ENCODE measurements at places on chromosomes 2 and 18.
A peak's percentile ranks its signal among the peaks of the same experiment; 100 is the strongest.

DNA sequence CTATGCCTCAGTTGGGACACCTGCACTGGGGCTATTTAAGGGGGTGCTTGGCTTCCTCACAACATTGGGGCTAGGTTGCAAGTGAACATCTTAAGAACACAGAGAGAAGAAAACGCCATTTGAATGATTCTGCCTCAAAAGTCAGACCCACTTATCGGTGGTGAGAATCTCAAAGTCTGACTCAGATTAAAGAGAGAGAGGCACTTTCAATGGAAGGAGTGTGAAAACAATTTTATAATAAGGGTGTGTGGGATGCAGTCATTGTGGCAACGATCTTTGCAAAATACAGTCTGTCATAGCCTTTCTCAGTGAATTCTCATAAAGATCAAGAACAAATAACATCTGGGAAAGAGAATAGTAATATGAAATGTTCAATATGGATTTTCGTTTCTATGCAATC lies 41.8 kb downstream of the CCDC102B start:
- no peak for DNase-seq

GRCh38 chr2:221629468-221629867 lies 57.4 kb upstream of the EPHA4 start:
- DNase-seq: no peak

DNA sequence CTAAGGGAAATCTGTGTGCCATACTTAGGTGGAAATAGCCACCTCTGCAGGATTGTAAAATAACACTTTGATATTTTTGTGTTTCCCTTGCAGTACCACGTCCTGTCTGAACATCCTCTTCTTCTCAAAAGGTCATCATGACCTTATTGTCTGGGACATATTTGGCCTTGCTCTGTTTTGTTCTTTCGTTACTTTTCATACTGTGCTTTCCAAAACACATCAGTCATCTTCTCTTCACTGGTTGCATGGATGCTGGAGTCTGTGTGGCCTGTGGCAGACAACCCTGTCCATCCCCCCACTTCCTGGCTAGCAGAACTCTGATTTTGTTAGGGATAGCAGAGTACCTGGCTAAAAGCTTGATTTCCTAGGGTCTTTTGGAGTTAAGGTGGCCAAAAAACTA lies 9.4 kb upstream of the GREB1 start:
- no peak for DNase-seq

GRCh38 chr2:100406120-100406508 lies 11.4 kb downstream of the CHST10 start:
- no peak for DNase-seq

GRCh38 chr2:133586978-133587377 lies 18.7 kb upstream of the NCKAP5 start:
- DNase-seq: no peak

- DNase-seq: peak; percentile 94
Measured at GRCh38 chr2:170530284-170530745, 184.8 kb upstream of the SP5 start.

DNA sequence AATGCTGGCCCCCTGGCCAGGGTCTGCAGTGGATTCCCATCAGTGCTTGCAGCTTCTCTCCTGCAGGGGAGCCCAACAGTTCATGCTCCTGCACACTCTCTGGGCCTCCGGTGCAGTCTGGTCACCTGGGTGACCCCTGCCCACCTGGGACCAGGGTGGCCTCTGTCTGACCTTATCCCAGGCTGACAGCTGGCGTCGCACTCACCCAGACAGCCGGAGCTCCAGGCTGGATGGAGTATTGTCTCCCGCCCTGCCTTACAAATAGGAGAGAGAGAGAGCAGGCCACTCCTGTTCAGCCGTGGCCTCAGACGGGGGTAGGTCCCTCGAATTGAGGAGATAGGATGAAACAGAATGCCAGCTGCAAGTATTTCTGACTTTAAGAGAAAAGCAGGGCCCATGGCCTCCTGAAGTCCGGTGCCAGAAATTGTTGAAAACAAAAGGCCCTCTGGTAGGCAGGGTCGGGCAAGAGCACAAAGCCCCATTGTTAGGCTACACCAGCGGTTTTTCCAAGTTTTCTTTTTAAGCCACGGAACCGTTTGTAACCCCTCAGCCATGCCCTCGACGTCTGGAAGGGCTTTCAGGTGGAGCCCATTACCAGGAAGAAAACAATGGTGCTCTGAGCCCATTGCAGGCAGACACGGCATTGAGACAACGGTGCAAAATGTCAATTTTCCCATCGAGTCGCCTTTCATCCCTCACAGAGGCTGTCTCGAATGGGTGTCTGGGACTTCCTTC lies 258.4 kb downstream of the BCL11A start:
- peak; percentile 16 for DNase-seq

DNA sequence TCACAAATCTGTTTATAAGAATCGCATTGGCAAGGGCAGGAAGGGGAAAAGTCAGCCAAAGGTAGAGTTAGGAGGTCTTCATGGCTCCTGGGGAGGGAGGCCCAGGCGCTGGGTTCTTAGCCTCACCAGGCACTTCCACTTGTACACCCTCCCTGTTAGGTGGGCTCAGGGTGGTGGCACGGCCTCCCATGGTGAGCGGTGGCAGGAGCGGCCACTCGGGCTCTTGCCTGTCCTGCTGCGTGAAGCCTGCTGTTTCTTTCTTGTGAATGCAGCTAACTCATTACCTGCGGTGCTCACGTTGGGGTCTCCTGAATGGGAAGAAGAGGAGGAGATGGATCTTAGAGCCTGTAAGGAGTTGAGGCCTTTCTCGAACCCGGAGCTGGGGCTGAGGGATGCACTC lies 40.8 kb downstream of the TOGARAM2 start:
- DNase-seq: no peak

GRCh38 chr2:129212299-129212958 lies 767.0 kb upstream of the RAB6C start:
- DNase-seq: no peak

GRCh38 chr2:152479282-152479681 lies 144.3 kb downstream of the FMNL2 start:
- no peak for DNase-seq

DNA sequence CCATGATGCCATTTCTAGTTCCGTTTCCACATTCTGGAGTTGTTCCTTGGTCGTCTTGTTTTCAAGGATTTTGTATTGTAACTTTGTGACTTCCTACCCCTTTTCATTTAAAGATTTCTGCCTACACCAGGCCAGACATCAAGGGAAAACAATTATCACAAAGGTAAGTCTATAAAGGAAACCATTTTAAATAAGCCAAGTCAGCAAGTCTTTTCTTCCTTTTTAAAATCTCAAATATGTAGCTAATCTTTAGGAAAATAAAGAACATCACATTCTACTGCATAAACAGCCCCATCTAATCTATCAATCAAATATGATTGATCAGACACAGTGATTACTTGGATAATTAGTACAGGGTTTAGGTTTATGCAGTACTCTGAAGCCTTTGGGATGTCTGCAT lies 35.8 kb upstream of the INSIG2 start:
- DNase-seq: no peak

DNA sequence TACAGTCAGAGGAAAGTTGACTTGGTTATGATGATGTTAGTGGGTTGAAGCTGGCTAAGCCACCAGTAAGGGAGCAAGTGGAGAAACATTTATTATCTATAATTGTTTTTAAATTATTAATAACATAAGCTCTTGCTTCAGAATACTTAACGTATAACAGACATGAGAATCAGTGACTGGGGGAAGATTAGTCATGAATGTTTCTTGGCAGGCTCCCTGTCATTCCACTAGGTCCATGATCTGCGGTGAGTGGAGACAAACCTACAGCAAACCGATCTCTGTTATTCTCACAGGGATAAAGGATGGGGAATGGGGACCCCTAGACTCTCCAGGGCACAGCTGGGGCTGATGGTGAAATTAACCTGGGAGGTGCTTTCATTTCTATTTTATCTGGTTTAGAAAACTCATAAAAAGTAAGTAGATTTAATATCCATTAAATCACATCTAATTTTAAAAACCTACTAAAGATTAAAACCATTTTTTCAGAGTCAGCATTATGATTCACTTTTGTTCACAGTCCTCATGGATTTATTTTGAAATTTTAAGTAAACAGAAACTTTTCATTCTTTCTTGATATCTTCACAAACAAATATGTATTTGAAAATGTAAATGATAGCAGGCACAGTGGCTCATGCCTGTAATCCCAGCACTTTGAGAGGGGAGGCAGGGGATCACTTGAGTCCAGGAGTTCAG lies 420.3 kb downstream of the PTPRM start:
- DNase-seq: no peak

DNA sequence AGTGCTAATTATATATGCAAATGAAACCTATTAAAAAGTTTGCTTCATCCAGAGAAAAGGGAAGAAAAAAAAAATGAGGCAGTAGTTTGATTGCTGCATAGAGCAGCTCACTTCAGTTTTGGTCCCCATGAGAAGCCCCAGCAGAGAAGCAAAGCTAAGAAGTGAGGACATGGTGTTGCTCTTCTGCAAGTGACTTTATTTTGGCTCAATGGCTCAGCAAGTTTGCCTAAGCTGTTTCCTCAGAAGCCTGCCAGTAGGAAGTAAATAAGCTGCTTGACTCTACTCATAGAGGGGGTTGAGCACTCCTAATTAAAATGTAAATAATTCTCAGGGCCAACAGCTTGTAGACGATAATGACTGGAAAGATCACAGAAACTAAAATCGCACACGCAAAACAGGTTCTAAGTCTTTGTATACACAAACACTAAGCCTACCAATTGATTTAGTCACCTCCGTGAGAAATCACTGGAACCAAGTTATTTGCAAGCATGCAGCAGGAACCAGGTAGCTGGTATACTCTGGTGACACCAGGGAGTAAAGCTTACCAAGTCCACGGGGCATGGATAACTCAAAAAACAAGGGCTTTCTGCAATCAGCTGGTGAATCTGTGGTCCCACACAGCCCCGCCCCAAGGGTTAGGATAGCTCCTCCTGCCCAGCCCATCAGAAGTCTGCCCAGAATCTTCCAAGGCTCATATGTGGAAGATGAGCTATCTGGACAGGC lies 39.7 kb upstream of the NABP1 start:
- peak; percentile 68 for DNase-seq

DNA sequence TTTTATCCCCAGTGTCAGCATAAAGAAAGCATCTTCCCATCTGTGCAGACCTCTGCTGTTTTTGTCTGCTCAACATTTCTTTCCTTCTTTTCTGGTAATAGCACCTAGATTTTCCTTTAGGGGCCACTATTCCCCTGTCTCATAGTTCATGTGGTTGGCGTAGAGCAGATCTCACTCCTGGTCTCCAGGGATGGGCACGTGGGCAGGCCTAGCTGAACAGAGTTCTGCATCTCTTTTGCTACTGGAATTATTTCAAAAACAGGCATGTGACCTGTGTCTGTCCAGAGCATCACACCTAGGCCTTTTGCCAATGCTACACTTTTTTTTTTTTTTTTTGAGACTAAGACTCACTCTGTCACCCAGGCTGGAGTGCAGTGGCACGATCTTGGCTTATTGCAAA lies 17.7 kb upstream of the ICOS start:
- no peak for DNase-seq

DNA sequence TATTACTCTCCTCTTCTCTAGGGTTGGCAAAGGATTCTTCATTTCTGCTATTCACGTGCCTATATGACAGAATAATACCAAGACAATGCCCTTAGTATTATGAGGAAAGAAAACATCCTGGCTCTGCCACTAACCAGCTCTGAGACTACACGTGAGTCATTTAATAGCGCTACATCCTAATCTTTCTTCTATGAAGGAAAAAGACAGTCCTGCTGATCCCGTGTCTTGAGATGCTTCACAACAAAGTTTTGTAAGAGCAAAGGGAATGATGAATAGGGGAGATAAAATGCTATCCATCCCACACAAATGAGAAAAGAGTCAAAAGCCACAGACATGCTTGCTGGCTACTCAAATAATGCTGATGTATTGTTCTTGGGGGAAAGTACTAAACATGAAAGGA lies 152.8 kb downstream of the PID1 start:
- DNase-seq: no peak

DNA sequence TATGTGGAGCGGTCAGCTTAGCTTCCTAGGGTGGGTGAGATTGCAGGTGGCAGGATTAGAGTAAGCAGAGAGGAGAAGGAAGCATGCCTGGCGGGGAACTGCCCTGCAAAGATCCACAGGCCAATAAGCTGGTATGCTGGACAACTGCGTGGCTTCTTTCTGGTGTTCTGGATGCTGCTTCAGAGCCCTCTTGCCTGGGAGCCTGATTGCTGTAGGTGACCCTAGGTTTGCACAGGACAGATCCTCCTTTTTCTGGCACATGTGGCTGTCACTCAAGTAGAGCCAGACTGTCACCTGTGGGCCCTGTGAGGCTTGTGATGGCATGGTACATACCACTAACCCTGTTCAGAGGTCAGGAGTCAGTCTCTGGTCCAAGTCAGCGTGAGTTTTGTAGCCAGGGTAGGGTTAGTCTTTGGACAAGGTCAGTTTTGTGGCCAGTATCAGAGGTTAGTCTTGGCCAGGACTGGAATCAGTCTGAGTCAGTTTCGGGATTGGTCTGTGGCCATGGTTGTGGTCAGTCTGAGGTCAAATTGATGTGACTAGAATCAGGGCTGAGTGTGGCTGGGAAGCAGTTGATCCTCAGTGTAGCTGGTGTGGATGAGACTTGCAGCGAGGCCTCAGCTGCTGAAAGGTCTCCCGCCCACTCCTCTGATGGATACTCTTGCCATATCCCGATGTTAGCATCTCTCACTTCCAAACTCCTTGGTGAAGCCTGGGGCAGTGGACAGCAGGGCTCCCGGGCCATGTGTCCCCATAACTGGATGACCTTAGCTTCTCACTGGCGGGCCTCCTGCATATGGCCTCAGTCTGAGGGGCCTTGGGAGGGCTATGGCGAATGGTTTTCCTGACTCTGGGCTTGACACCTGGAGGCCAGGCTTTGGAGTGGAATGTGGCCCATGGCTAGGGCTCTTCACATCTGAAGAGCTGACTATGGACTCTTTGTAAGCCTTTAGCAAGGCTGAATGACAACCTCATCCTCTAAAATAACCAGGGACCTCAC lies 260.5 kb downstream of the DYSF start:
- DNase-seq: no peak

DNA sequence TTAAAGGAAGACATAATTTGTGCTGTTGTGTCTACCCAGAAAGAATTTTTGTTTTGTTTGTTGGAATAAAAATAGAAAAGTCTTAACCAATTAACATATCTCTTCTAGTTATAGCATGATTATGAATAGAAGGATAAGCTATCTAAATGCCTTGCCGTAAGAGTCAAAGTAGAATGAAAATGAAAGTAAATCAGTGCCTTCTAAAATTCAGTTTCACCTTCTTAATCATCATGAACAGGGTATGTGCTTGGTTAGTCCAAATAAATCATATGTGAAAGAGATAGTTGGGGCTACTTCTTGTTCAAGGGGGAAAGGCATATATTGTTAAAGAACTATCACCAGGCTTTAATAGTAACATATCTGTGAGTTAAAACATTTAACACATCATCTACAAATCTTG lies 91.5 kb downstream of the GULP1 start:
- no peak for DNase-seq

- DNase-seq: peak; percentile 37
Measured at GRCh38 chr2:55283083-55283482, 14.1 kb upstream of the MTIF2 start.

DNA sequence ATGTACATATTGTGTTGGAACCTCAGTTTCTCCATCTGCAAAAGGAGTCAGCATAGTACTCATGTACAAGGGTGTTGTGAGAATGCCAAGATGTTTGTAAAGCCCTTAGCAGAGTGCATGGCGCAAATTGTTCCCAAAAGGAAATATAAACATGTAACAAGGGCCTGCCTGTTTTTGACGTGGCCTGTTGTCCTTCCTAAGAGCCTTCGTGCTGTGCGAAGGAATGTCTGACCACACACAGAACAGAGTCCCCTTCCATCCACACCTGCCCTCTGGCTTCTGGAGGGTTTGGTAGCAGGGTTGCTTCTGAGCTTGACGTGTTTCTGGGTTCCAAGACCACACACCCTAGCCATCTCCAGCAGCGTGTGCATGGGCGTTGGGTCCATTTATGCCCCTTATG lies 34.9 kb downstream of the CABLES1 start:
- no peak for DNase-seq

Measured in HepG2 (cell line).